ENCODE measurements at places on chromosomes 16 and 17.
A peak's percentile ranks its signal among the peaks of the same experiment; 100 is the strongest.

GRCh38 chr16:23505180-23505665, 5.1 kb downstream of the GGA2 start:
- DNase-seq = no peak

GRCh38 chr16:75058806-75059205, 57.8 kb downstream of the LDHD start:
- no peak for DNase-seq

DNA sequence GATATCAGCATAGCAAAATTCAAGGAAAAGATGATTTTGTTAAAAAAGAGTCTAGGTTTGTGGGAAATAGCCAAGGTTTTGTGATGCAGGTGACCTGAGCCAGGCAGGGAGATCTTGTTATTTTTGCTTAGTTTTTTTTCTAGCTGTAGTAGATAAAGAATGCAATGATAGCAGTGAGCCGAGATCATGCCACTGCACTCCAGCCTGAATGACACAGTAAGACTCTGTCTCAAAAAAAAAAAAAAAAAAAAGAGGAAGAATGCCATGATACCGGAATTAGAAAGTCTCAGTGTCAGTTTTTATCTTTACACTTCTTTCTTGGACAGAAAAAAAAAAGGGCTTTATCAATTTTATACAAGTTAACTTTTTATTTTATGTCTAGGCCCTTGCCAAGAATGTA, 27.5 kb downstream of the TMEM238L start:
- DNase-seq = no peak

DNA sequence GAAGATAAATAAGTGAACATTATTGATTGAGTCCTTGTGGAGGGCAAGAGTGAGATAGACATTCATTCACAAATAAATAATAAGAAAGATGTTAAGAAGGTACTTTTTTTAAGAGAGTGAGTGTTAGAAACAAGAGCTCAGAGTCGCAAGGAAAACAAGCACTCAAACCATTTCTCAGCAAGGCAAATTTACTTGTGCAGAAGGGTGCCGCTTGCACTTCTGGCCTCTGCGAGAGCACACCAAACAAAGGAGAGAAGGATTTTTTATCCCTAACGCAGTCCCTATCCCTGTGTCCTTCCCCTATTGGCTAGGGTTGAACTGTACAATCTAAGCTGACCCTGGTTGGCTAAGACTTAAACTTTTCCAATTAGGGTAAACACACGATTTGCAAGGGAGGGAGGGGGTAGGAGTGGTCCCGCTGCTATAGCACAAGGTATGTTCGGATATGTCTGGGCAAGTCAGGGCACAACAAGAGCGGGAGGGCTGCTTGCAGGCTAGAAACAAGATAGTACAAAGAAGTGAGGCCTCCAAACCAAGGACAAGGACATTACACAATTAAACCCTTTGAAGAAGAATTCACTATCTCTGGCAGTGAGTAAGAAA, 156.2 kb downstream of the PPM1E start:
- no peak for DNase-seq

DNA sequence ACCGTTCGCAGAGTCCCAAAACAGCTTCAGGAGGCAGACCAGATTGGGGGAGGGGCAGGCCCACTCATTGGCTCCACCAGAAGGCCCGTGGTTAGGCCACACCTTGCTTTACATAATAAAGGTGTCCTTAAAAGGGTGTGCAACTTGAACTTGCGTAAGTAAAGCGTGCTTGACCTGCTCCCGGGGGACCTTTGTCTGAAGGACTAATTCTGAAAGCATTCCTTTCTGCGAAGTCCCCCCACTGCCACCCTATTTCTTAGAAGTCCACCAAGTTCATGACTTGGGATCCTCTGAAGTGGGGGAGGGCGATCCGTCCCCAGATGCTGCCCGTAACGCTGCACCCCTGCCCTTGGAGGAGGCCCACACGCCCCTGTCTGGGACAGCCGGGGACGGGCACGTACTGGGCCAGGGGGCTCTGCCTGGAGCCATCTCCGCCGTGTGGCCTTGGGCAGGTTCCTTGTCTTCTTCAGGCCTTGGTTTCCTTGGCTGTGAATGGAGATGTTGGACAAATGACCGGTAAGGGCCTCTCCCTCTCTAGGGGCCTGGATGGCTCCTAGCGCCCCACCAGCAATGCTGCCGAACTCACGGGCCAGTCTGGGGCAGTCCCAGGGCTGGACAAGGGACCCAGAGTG, 823 bp upstream of the ZNF469 start:
- DNase-seq = no peak

DNA sequence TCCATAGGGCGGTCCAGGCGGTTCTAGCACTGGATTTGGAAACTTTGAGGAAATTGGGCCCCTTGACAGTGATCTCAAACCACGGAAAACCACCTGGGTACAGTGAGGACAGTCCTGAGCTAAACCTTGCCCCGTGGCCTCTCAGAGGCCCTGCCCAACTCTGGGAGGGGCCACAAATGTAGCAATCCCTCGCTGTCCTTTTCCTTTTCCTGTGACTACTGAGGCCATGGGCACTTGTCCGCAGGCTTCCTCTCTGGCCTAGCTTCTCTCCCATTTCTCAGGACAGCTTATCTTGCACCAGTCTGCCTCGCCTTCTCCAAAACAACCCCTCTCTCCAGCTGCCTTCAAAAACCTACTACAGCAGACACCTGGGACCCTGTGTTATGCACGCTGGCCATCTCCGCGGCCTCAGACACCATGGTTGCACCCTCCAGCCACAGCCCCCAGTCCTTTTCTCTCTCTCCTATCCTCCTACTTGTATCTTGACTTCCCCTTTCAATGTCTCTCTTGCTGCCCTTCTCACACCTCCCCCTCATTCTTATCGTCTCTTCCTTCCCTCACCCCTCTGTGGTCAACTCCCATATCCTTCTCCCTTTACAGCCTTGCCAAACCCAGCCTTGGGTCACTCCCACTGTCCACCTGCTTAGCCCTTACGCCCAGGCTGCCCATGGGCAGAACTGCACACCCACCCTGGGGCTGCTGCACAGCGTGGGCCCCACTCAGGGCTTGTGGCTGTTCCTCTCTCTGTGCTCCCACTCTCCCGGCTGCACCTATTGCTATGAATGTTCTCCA, 7.6 kb downstream of the SCPEP1 start:
- no peak for DNase-seq

- DNase-seq = no peak
Observed at GRCh38 chr17:43800736-43801135, 20.5 kb downstream of the CFAP97D1 start.

- DNase-seq = no peak
Observed at GRCh38 chr17:63537001-63537400, 13.3 kb upstream of the DCAF7 start.

GRCh38 chr17:39756380-39757079, 18.8 kb downstream of the GRB7 start:
- no peak for DNase-seq

DNA sequence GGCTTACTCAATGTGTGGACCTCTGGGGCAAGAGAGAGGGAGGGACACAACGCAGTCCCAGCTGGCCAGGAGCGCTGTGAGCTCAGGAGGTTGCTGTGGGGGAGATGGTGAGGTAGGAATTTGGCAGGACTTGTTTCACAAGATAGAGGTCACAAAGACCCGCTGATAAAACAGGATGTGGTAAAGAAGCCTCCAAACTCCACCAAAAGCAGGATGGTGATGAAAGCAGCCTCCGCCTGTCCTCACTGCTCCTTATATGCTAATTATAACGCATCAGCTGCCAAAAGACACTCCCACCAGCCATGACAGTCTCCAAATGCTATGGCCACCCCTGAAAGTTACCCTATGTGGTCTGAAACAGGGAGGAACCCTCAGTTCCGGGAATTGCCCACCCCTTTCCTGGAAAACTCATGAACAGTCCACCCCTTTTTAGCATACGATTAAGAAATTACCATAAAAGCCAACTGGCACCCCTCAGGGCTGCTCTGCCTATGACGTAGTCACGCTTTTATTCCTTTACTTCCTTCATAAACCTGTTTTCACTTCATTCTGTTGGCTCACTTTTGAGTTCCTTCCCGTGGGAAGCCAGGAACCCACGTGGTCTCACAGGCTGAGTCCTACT, 5.3 kb upstream of the EIF4A3 start:
- no peak for DNase-seq

DNA sequence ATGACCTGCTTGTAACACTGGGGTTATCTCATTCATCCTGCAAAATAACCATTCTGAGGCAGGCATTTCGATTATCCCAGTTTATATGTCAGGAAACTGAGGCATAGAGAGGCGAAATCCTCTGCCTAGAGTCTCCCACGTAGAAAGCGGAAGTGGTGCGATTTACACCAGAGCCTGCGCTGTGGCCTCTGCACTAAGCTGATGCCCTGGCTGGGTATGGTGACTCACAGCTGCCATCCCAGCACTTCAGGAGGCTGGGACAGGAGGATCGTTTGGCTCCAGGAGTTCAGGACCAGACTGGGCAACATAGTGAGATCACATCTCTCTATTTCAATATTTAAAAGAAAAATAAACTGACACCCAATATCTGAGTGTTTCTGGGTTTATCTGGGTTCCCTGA, 59.3 kb upstream of the BCO1 start:
- DNase-seq = no peak

DNA sequence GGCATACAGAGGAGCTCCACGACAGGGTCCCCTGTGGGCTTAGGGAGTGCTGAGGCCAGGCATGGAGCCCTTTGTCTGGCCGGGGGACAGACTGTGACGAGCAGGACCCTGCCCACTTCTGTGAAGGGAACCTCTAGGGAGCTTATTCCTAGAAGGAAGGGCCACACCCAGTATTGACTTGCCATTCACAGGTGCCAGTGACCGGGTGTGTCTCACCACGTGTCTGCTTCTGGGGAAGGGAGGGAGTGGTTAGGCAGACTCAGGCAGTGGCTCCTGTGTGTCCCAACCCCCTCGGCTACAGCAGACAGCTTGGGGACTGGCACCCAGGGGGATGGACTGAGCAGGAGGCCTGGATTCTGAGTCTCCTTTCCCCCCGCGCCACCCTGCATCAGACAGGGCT, 57.2 kb downstream of the SOCS1 start:
- peak; percentile 51 for DNase-seq

DNA sequence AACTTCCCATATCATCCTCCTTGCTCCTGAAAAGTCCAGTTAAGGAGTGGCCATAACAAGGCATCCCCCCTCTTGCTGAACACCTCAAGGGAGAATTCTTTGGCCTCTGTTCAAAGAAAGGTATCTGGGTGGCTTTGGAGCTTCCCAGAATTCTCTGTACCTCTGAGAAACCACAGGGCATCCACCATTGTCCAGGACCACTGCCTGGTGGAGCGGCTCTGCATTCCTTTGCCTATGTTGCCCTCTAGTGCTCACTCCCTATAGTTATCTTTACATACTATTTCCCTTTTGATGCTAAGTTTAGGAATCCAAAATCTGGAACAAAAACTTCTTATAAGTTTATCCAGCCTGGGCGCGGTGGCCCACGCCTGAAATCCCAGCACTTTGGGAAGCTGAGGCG, 30.3 kb downstream of the CHD9NB start:
- peak; percentile 56 for DNase-seq

DNA sequence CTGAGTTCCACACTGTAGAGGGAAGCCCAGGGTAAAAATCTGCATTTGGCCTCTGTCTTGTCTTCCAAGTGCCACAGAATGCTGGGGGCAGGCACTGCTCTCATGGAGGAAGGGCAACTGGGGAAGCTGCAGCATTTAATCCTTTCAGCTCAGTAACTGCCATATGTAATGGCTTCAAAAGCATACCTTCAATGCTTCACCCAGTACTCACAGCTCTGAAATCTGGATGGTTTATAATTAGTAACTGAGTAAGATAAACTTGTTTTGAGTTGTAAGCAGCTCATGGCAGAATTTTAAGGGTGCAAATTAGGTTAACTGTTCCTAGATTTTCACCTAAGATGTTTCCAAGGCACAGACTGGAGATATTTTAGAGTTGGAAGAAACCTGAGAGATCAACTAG, 24.5 kb downstream of the PMP22 start:
- DNase-seq = no peak

DNA sequence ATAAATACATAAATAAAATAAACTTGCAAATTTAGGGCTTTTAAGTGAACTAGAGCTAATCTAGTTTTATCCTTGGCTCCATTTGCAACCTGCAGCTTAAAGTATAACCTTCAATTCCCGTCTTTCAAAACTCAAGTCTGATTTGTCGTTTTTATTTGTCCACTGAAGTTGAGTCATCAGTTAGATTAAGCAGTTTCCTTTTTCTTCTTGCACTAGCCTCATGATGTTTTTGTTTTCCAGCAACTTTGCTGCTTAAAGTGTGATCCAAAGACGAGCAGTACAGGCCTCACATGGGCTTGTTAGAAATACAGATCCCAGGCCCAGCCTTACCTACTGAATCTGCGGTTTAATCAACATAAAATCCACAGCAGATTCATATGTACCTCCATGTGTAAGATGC, 13.8 kb downstream of the ARSG start:
- DNase-seq = no peak

- DNase-seq = peak; percentile 45
Observed at GRCh38 chr16:84765616-84766580, 53.9 kb upstream of the CRISPLD2 start.

- no peak for DNase-seq
Observed at GRCh38 chr17:34173241-34173640, 81.8 kb upstream of the CCL2 start.

- no peak for DNase-seq
Observed at GRCh38 chr17:34533806-34534527, 45.4 kb upstream of the TMEM132E start.

DNA sequence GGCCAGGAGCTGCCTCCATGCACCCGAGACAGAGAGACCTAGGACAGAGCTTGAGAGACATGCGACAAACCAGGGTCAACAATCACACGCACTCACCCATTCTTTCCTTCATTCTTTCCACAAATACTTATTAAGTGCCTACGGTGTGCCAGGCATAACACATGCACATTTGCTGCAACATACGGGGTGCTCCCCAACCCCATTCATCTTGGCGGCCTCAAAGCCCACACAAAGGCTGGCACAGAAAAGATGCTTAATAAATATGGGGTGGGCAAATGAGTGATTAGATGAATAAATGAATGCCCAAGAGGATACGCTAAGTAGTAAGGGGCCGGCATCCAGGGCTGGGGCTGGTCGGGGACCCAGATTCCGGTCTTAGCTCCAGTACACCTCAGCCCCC, 117.9 kb downstream of the ZNF423 start:
- DNase-seq = no peak

- no peak for DNase-seq
Observed at GRCh38 chr17:81117672-81118198, 47.6 kb upstream of the PVALEF start.

DNA sequence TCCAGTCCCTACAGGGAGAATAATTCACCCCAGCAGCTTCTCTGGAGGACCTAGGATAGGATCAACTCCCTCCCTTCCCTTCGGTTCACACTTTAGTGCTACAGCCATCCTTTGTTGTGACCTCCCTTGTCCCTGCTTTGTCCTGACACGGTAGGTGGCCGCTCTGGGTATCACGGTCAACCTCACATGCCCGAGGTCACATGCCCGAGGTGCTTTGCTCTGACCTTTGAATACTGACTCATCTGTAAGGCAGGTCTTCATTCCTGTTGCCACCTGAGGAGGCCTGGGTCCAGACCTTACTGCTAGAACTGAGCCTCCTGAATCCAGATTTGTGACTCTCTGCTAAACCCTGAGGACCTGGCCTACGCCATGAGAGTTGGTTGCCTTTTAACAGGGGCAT, 19.7 kb downstream of the ALKBH5 start:
- DNase-seq = no peak

- no peak for DNase-seq
Observed at GRCh38 chr16:19127674-19128131, 13.9 kb downstream of the ITPRIPL2 start.

GRCh38 chr16:79598063-79598347, 2.5 kb downstream of the MAF start:
- no peak for DNase-seq

Data from myocyte (in vitro differentiated cells).